ENCODE measurements at places on chromosomes 6 and 20. TPM values are rescaled to one million over a fixed set of nuclear protein-coding genes. Genes with fewer than 3 reads are reported as not detected.

The SLC17A3 gene
- 0.23 TPM for total RNA-seq

DNA sequence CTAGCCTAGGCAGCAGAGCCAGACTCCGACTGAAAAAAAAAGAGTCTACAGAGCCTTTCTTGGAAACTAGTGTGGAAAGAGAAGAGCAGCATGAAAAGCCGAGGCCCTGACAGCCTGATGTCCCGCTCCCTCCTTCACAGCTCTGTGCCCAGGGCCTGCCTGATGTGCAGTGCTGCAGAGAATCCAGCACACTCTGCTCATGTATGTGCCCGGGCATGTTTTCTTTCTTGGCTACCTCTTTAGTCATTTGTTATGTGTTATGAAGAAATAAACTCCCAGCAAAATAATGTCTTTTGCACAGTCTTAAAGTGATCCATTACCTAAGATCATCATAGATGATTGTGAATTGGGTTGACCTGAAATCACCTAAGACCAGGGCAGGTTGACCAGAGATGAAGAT is 78.1 kb upstream of the EZR start:
- DNase-seq = no peak

The RRAGD gene
- total RNA-seq = 9.3 TPM

- DNase-seq = no peak
Measured at GRCh38 chr20:59831916-59832270, 101.5 kb downstream of the SYCP2 start.

The FOXQ1 gene
- total RNA-seq = not detected

The CAGE1 gene
- 0.17 TPM for total RNA-seq

DNA sequence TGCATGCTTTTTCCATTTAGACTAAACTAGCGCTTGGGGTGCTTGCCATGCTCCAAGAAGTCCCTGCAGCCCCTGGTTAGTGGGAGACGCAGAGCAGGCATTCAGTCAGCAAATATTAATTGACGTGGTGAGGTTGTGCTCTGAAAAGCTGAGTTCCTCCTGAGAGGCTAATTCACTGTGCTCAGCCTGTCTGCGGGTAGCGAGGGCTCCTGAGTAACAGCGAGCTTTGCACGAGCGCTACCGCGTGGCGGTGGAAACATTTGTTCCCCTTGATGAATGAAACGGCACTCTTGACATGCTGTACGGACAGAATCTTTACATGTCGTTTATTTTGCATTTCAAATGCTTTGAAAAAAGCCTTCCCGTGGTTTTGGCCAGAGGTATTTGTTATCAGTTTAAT is 170.6 kb upstream of the AGPAT4 start:
- peak; percentile 46 for DNase-seq

DNA sequence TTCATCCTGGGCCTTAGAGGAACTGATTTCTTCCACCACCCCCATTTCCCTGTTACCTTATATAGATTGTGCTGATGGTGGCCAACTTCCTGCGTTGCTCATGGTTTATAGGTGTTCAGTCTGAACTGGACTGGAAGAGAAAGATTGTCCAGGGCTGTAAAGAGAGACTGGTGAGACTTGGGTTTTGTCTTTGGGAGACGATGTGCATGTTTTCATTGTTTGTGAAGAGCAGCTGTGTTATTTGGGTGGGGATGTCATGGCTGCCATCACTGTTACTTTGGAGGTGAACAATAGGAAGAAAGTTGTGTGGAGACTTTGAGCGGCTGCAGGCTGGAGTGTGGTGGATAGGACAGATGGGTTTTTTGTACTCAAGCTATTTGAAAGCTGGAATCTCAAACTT is 15.6 kb upstream of the MPC1 start:
- no peak for DNase-seq

DNA sequence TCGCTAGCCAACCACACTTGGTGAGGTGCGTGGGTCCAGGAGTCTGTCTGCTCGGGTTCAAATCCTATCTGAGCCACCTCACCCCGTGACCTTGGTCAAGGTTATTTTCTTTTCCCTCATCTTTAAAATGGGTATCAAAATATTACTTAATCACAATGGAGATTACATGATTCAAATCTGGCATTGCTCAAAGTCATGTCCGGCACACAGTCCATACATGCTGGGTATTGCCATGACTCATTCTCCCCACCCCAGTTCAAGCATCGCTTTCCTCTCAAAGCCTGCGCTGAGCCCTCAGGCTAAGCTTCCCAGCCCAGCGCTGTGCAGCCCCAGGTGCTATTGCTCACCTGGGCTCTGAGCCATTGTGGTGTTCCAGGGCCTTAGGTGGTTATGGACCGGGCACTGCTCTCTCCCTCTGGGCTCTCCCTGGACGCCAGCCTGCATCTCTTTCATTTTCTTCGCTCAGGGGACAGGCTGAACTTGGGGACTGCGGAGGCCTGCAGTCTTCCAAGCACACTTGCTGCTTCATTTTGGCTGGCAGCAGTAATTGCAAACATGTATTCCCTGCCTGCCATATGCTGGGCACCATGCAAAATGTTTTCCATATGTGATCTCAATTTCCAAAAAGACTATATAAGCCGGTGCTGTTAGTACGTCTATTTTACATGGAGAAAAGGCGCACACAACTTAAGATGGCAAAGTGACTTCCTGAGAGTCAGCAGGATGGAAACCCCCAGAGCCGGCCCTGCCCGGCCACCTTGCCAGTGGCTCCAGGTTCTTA is 27.3 kb downstream of the WRNIP1 start:
- DNase-seq = no peak

DNA sequence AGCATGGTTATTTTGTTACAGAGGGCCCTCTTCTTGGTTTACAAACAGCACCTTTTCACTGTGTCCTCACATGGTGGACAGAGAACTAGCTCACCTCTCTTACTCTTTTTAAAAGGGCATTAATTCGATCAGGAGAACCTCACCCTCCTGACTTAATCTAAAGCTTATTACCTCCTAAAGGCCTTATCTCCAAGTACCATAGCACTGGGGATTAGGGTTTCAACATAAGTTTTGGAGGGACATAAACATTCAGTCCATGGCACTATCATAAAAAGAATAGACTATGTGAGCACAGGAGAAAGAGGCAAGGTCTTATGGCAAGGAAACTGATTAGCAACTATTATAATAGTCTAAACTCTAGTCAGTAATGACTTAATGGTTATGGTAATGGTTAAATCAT is 736.2 kb upstream of the ADGRB3 start:
- DNase-seq = no peak

The GJA1 gene
- total RNA-seq = not detected

GRCh38 chr6:27672113-27672799 is 199.4 kb upstream of the ZNF184 start:
- no peak for DNase-seq

GRCh38 chr20:46438156-46438750 is 31.8 kb upstream of the ELMO2 start:
- DNase-seq = no peak

GRCh38 chr6:156686995-156687788 is 90.0 kb upstream of the ARID1B start:
- peak; percentile 92 for DNase-seq

GRCh38 chr6:97669191-97670031 is 386.4 kb upstream of the MMS22L start:
- DNase-seq = no peak

DNA sequence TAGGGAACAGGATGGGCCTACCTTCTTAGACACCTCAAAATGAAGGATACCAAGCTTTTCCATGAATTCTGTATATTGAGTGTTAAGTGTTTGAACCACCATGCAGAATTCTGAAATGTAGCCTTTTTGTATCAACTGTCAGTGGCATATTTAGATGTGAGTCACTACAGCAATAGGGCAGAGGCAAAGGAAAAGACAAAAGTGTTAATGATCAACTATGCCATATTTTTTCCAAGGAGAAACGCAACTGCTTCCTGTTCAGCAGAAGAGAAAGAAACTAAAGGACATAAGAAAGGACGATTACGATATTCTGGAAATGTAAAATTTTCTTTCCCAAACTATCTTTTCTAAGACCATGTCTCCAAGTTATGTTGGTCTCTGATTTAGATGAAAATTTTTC is 104.6 kb upstream of the RSPO3 start:
- DNase-seq = no peak

The IRAK1BP1 gene
- total RNA-seq = 3.0 TPM

- no peak for DNase-seq
Measured at GRCh38 chr6:119340796-119341487, 8.6 kb downstream of the MAN1A1 start.

The TMEM151B gene
- total RNA-seq = not detected

The MUC22 gene
- total RNA-seq = not detected

DNA sequence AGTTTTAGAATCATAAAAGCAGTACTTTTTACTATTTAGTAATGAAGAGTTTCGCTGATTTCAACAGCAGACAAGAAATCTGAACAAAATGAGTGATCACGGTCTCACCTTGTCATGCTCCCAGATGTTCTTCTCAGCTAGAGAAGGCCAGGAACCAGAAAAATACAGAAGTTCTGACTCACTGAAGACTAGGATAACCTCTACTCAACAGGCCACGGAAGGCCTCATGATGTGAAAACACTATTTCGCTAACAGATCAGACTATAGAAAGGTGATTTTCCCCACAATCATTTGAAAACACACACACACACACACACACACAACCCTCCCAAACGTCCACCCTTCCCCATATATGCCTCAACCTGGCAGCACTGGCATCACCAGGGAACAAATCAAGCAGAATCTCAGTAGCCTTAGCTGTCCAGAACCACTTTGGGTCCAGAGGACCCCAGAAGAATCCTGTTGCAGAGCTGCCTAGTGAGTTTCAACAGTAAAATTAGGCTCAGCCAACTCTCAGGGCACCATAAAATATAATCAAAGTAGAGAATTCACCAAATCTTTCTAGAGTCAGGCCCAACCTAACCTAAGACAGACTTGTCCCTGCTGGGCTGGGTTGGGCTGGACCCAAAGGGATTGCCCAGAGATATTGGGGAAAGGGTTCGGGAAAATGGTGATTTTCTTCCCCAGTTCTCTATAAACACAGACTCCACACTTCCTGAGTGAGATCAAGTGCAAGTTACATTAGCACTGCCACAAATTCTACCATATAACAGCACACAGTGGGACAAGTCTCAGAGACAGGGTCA is 7.9 kb downstream of the EXOC2 start:
- DNase-seq = no peak

DNA sequence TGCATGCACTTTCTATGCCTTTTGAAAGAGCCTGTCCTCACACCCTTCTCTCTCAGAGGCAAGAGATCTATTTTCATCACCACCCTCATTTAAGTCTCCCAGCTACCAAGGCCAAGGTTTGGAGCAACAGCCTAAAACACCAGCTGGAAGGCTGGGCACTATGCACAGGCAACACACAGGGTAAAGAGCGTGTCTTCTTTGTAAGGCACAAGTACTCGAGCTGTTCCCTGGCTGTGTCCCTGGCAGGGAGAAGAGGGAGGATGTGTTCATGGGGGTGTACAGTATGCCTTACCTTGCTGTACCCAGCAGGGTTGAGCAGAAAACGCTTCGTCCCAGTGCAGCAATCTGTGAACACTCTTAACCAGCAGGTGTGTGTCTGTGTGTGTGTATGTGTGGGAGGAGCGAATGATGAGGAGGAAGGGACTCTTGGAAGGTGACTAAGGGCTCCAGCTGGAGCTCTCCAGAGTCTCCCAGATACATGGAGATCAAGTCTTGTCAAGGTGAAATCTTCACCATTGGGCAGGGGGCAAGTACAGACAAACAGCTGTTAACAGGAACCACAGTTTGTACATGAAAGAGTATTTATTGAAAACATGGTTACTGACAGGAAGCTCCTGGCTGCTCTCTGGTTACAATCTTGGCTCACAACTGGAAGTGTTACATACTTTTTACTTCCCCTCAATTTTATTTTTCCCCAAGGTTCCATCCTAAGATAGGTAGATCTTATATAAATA is 40.8 kb downstream of the ELMO2 start:
- no peak for DNase-seq

All from activated naive CD8-positive, alpha-beta T cell treated with anti-CD3 and anti-CD28 coated beads, Interleukin-2, amount 10 ng/mL, durations not matched to agents 7 days and 5 days (primary cell).